ENCODE measurements at places on chromosomes 11 and 22. TPM values are rescaled to one million over a fixed set of nuclear protein-coding genes. Genes with fewer than 3 reads are reported as not detected.

Gene SLC22A8
- polyA plus RNA-seq, result not detected

Gene CTSF
- 27.7 TPM for polyA plus RNA-seq

Gene APOL3
- 12.2 TPM for polyA plus RNA-seq

Gene EXPH5
- polyA plus RNA-seq, result 0.65 TPM

Gene THOC5
- 9.4 TPM for polyA plus RNA-seq

Gene CRYBB2
- polyA plus RNA-seq, result 0.10 TPM

Gene NCAM1
- 0.97 TPM for polyA plus RNA-seq

Gene DCUN1D5
- polyA plus RNA-seq, result 14.9 TPM

Gene HBG2
- not detected for polyA plus RNA-seq

Gene TBX1
- not detected for polyA plus RNA-seq

Gene SLC22A6
- not detected for polyA plus RNA-seq

Gene ZNF280B
- polyA plus RNA-seq, result 0.03 TPM

Gene MCHR1
- polyA plus RNA-seq, result 2.4 TPM

Gene APLNR
- polyA plus RNA-seq, result 3.4 TPM

Gene OR4D5
- polyA plus RNA-seq, result not detected

Gene MYOD1
- polyA plus RNA-seq, result not detected

Gene APBB1
- 4.5 TPM for polyA plus RNA-seq

Gene GLB1L2
- 0.36 TPM for polyA plus RNA-seq

Gene SEPTIN3
- polyA plus RNA-seq, result 0.07 TPM

Gene WBP2NL
- polyA plus RNA-seq, result 0.12 TPM

Gene ROBO4
- 2.5 TPM for polyA plus RNA-seq

Gene PGA5
- polyA plus RNA-seq, result 0.40 TPM

Gene DYNC2H1
- polyA plus RNA-seq, result 1.3 TPM

Gene VPREB1
- polyA plus RNA-seq, result not detected

Gene FREY1
- 0.18 TPM for polyA plus RNA-seq

Gene KDM4E
- polyA plus RNA-seq, result not detected

Gene ZP1
- not detected for polyA plus RNA-seq

Gene SPINDOC
- 0.42 TPM for polyA plus RNA-seq

Gene TSSK2
- not detected for polyA plus RNA-seq

Gene KRTAP5-1
- polyA plus RNA-seq, result not detected

Gene HOATZ
- not detected for polyA plus RNA-seq

Gene SPTBN2
- polyA plus RNA-seq, result 12.2 TPM

Gene P2RY2
- polyA plus RNA-seq, result 2.0 TPM

Gene RBFOX2
- 18.5 TPM for polyA plus RNA-seq

Gene YPEL1
- polyA plus RNA-seq, result 0.83 TPM

Gene ACR
- polyA plus RNA-seq, result 0.14 TPM
